Omental fat pad (tissue), 4 donors: ENCODE measurements at places on chromosomes 12 and 14. TPM values are rescaled to one million over a fixed set of nuclear protein-coding genes. Genes with fewer than 3 reads are reported as not detected.

Gene TCL1B
- not detected for total RNA-seq

Gene NFATC4
- 23.5 TPM for total RNA-seq

Gene MAP3K9
- 5.8 TPM for total RNA-seq

Gene B4GALNT1
- 0.36 TPM for total RNA-seq

GRCh38 chr12:56224102-56224701 lies at the start of gene NABP2:
NABP2 (plus strand) TSS chr12:56224342; CDS start chr12:56224857, 515 bp downstream.
- DNase-seq: peak; percentile 91

DNA sequence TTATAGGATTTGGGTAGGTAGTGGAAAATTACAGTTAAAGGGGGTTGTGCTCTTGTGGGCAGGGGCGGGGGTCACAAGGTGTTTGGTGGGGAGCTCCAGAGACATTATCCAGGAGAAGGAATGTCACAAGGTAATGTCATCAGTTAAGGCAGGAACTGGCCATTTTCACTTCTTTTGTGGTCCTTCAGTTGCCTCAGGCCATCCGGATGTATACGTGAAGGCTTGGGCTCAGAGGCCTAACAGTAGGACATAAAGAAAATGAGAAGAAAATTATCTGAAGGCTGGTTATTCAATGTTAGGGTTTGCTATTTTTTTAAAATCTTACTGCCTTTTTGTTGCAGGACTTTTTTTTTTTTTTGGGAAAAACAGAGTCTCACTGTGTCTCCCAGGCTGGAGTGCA lies 2.5 kb upstream of the PSEN1 start:
- DNase-seq: no peak
